ENCODE measurements at places on chromosomes 5 and 9. TPM values are rescaled to one million over a fixed set of nuclear protein-coding genes. Genes with fewer than 3 reads are reported as not detected.

Gene TRPM3
- total RNA-seq: not detected

Gene CD74
- 325 TPM for total RNA-seq

Gene NOP16
- 109 TPM for total RNA-seq

Gene PCDHGA4
- 0.37 TPM for total RNA-seq

- peak overlapping the region; percentile 52 for H3K4me3 ChIP-seq
- no peaks in the 10 kb centered on the region for H3K27me3 ChIP-seq
- H3K36me3 ChIP-seq: peaks cover 42% of the 10 kb centered on the region
- peak overlapping the region; percentile 76 for H3K27ac ChIP-seq
Observed at GRCh38 chr9:77916410-77916819, 115.2 kb downstream of the GNAQ start.

GRCh38 chr9:88733651-88734421, 198.9 kb downstream of the NXNL2 start:
- no peak overlapping the region for H3K27ac ChIP-seq
- H3K4me1 ChIP-seq: no peaks in the 10 kb centered on the region
- no peaks in the 10 kb centered on the region for H3K36me3 ChIP-seq
- DNase-seq: no peak
- H3K27me3 ChIP-seq: peaks cover 8% of the 10 kb centered on the region

DNA sequence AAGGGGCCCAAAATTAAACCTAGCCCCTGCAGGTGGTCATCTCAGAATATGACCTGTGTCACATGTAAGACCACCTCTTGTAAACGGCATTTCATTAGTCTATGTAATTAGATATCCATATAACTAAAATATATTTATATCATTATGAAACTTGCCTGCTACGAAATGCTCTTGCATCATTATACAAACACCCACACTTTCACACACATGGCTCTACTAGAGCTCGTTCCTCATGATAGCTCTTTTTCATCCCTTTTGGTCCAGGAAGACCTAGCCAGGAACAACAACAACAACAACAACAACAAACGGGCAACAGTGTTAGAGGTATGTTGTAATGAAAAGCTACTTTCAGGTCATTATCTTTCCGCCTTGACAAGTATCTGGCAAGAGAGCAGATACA, 58.6 kb downstream of the LHFPL2 start:
- H3K27ac ChIP-seq: no peak overlapping the region
- H3K27me3 ChIP-seq: peaks cover 6% of the 10 kb centered on the region
- no peaks in the 10 kb centered on the region for H3K4me1 ChIP-seq
- no peaks in the 10 kb centered on the region for H3K36me3 ChIP-seq
- no peak for DNase-seq
- H3K4me3 ChIP-seq: no peak overlapping the region

DNA sequence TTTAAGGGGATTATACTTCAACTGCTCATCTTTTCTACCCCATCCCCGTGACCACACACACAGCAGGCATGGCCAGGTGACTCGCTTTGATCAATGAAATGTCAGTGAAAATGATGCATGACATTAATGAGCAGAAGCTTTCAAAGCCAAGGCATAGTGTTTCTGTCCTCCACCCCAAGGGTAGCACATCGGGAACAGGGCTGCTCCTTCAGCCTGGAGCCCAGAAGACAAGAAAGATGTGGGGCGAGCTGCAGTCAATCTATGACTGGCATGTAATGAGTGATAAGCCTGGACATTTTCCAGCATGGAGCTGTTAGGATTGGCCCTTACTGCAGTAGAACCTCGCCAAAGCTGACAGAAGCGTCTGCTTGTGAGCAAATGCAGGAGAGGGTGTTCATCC, 122.6 kb upstream of the IRX2 start:
- no peaks in the 10 kb centered on the region for H3K27me3 ChIP-seq
- H3K36me3 ChIP-seq: no peaks in the 10 kb centered on the region
- no peak overlapping the region for H3K4me3 ChIP-seq
- DNase-seq: no peak
- H3K4me1 ChIP-seq: no peaks in the 10 kb centered on the region

DNA sequence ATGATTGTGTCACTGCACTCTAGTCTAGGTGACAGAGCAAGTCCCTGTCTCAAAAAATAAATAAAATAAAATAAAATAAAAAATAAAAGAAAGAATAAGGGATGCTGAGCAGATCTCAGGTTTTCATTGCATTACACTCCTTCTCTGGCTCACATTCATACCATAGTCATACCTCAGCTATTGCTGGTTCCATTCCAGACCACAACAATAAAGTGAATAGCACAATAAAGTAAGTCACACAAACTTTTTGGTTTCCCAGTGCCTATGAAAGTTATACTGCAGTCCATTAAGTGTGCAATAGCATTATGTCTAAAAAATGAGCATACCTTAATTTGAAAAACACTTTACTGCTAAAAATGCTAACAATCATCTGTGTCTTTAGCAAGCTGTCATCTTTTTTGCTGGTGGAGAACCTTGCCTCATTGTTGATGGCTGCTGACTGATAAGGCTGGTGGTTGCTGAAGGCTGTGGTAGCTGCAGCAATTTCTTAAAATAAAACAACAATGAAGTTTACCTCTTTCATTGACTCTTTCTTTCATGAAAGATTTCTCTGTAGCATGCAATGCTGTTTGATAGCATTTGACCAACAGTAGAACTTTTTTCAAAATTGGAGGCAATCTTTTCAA, 415.7 kb downstream of the ZNF608 start:
- H3K4me3 ChIP-seq: no peak overlapping the region
- no peaks in the 10 kb centered on the region for H3K36me3 ChIP-seq
- H3K27ac ChIP-seq: no peak overlapping the region
- H3K4me1 ChIP-seq: no peaks in the 10 kb centered on the region
- DNase-seq: no peak

- no peak for DNase-seq
- H3K27me3 ChIP-seq: peaks cover 1% of the 10 kb centered on the region
- no peak overlapping the region for H3K4me3 ChIP-seq
- H3K27ac ChIP-seq: no peak overlapping the region
Observed at GRCh38 chr9:3006851-3007250, 163.0 kb upstream of the PUM3 start.
